NCI-H1092 (cell line): ENCODE measurements at places on chromosomes 2 and 18.

GRCh38 chr2:154447727-154448418, 250.6 kb upstream of the KCNJ3 start:
- DNase-seq: no peak

- no peak for DNase-seq
Observed at GRCh38 chr2:59713577-59713976, 839.9 kb downstream of the BCL11A start.

DNA sequence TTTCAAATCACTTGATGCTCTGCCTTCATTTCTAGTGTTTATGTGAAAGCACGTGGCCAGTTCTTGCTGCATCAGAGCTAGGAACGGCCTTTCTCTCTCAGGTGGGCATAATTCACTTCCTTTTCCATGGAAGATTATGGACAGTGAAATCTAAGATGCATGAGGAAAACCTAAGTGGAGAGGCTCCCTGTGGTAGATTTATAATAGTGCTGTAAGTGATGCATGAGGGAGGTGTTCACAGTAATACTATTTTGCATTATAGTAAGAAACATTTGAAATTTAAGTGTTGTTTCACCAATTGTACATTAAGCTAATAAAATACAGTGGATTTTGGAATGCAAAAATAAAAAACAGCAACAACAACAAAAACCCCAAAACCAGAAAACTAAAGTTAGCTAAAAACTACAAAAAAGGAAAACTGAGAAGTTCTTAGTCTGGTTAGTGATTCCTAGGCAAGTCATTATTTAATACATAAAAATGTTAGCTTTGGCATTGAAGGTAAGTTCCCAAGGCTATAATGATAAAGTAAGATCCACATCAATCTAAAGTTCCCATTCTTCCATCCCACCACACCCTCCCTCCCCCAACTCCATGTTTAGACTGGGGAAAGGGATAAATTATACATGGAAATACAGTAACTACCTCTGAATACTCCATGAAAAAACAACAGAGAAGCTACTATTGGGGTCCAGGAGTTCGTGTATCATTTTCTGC, 153.9 kb downstream of the NAPG start:
- no peak for DNase-seq

GRCh38 chr2:40255103-40255502, 196.8 kb downstream of the SLC8A1 start:
- no peak for DNase-seq

DNA sequence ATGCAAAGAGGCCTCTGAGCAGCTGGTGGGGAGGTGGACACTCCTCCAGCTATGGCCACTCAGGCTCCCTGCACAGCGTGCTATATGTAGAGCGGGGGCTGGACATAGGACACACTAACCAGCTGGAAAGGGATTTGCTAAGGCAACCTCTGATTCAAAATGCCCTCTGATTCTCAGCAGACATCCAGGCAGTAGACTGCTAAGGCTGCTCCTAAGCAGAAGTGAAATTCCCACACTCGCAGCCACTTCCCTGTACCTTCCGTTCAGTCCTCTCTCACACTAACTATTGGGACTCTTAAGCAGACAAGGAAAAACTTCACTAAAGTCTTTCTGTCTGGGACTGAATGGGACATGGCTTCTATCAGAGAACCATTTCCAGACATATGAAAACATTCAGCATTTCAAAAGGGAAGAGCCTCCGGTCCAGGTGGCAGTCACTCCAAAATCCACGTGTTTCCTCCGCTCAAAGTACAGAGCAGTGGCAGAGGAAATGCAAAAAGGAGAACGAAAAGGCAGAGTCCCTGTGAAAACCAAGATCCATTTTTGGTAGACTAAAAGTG, 265.8 kb downstream of the TTC32 start:
- DNase-seq: no peak

GRCh38 chr2:10285191-10285555, 17.5 kb upstream of the HPCAL1 start:
- DNase-seq: no peak

- DNase-seq: no peak
Observed at GRCh38 chr18:52242711-52243110, 97.3 kb upstream of the DCC start.

DNA sequence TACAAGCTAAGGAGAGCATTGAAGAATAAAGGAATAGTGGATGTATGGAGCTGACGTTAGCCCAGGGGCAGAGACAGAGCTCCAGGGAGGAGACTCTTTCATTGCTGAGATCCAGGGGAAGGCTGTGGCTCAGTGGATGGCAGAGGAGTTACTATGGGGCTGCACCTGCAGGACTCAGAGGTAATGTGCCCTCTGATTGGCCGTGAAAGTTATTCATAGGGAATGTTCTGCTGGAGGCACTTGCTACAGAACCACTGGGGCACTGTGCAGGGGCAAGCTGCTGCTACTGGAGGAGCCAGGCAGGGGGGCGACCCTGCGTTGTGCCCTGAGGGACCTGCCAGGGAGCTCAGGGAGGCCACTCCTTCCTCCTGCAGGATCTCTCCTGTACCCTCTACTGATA, 199.2 kb downstream of the PTPRM start:
- DNase-seq: no peak

- DNase-seq: no peak
Observed at GRCh38 chr2:23705771-23706612, 220.9 kb downstream of the ATAD2B start.

GRCh38 chr18:78542204-78542603, 437.4 kb upstream of the SALL3 start:
- DNase-seq: no peak

DNA sequence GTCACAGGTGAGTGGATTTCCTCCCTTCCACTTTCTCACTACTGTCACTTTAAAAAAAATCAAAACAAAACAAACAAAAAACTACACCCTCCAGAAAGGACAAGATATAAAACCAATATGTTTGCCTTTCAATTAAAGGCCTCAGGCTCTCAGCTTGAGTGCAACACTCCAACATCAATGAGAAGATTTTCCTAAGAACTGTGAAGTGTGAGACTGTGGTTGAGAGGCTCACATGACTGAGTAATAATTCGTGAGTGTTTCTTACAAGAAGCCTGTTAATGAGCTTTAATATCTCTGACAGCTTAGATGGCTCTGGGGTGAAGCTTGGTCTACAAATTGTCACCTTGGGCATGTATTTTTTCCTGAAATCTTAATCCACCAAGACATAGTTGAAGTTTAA, 216.1 kb downstream of the ETAA1 start:
- no peak for DNase-seq

DNA sequence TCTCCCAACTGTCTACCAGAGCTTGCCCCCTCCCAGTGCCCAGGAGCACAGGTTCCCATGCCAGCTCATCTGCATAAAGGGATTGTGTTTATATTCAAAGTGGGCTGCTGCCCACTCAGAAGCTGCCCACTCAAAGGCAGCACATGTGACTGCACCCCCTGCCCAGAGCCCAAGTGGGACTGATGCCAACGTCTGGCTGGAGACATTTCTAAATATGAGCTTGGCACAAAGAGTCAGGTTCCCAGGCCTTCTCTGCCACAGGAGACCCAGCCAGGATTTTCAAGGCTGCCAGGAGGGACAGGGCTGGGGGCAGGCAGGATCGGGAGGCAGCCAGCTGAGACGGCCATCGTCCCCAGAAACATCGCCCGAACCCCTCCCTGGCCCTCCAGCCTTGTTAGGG, 67.1 kb downstream of the ZBTB7C start:
- DNase-seq: peak; percentile 98

DNA sequence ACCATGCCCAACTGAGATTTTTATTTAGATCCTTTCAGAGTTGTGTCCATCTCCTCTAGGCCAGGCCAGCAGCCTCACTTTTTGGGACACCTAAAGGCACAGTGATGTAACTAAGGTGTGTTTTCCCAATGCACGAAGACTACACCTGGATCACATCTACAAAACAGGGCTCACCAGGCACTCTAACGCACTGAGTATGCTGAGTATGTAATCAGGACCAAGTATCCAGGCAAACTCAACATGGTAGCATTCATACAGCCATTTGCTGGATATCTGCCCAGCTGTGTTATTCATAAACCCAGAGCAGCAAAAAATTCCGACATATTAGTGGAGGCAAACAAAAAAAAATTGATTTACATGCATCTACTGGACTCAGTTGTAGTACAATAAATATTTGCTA, 33.8 kb downstream of the LPIN2 start:
- DNase-seq: no peak

- no peak for DNase-seq
Observed at GRCh38 chr2:134027980-134028379, 225.9 kb upstream of the MGAT5 start.

- DNase-seq: no peak
Observed at GRCh38 chr18:35581546-35581897, at the start of gene GALNT1. GALNT1 (plus strand) TSS chr18:35581740; CDS start chr18:35654663, 72,923 bp downstream.
